Mesothelial cell of epicardium (in vitro differentiated cells): ENCODE measurements at places on chromosomes 1 and 21. TPM values are rescaled to one million over a fixed set of nuclear protein-coding genes. Genes with fewer than 3 reads are reported as not detected.

DNA sequence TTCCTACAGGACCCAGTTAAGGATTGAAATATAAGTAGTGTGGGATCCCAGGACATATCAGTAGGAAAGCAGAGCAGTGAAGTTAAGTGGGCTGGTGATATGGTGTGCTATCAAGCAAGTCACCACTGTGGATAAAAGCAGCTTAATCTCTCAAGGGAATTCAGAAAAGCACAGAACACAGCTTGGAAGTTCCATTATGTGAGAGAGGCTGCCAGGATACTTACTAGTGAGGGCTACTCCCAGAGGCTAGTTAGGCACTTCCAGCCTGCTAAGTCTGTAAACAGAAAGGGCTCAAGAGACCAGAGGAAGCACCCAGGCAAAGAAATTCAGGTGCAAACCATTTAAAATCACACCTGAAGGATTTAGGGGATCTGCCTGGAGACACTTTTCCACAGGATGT lies 18.8 kb upstream of the GRIK1 start:
- no peaks in the 10 kb centered on the region for H3K27me3 ChIP-seq
- no peak for DNase-seq
- no peak overlapping the region for H3K27ac ChIP-seq
- H3K36me3 ChIP-seq = no peaks in the 10 kb centered on the region

GRCh38 chr1:197787056-197787455 lies 11.8 kb upstream of the DENND1B start:
- no peak overlapping the region for H3K4me3 ChIP-seq
- no peaks in the 10 kb centered on the region for H3K36me3 ChIP-seq
- H3K4me1 ChIP-seq = peaks cover 26% of the 10 kb centered on the region
- no peaks in the 10 kb centered on the region for H3K27me3 ChIP-seq

DNA sequence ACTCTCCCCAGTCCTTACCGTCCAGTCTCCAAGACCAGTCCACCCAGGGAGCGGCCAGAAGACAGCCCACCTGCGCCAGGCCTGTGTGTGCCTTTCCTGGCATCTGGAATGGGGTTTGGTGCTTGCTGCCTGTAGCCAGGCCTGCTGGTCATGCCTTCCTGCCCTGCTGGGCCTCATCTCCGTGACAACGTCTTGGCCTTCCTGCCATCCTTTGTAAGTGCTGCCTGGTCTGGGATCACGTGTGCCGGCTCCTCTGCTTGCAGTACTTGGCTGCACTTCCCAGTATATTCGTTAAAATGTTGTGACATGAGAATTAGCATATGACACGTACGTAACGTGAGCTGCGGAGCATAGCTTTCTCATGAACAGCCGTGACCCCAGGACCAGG lies 145.3 kb upstream of the COL6A1 start:
- H3K27me3 ChIP-seq = no peaks in the 10 kb centered on the region
- no peak overlapping the region for H3K4me3 ChIP-seq
- H3K27ac ChIP-seq = peak overlapping the region; percentile 48
- H3K4me1 ChIP-seq = peaks cover 13% of the 10 kb centered on the region
- peaks cover 2% of the 10 kb centered on the region for H3K36me3 ChIP-seq

Gene C1orf21
- 33.1 to 34.7 TPM (median 34.3 TPM) in 3 replicates for total RNA-seq

DNA sequence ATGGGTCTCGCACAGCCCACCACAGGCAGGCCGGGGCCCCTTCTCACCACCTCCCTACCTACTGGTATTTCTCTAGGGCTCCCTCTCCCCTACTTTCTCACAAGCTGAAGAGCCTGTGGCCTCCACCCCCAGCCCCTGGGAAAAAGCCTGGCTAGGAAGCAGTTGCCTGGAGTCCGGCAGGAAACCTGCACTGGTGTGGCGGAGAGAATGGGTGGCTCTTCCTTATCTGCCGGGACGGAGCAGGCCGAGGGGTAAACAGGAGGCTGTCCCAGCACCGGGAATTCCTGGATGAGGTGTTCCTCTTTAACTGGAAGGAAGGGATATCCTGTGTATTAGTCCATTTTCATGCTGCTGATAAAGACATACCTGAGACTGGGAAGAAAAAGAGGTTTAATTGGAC lies 125.8 kb downstream of the TLR5 start:
- no peak for DNase-seq
- peak overlapping the region; percentile 11 for H3K27ac ChIP-seq
- no peaks in the 10 kb centered on the region for H3K27me3 ChIP-seq
- no peak overlapping the region for H3K4me3 ChIP-seq

GRCh38 chr1:234303231-234303630 lies 70.0 kb upstream of the COA6 start:
- H3K27ac ChIP-seq = no peak overlapping the region
- H3K36me3 ChIP-seq = no peaks in the 10 kb centered on the region
- peaks cover 25% of the 10 kb centered on the region for H3K27me3 ChIP-seq

DNA sequence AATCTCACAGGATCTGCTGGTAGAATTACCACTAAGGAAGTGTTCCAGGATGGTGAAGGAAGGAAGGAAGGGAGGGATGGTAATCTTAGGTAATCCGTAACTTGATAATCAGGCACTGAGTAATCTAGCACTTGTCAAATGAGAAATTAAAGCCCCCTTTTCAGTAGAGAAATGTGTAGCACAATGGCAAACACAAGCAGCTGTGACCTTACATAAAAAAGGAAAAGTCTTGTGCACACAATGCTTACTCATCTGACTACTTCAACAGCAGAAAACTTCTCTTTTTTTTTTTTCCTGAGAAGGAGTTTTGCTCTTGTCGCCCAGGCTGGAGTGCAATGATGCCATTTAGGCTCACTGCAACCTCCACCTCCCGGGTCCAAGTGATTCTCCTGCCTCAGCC lies 6.1 kb downstream of the NUP210L start:
- no peak for DNase-seq
- H3K4me3 ChIP-seq = no peak overlapping the region
- peaks cover under 1% of the 10 kb centered on the region for H3K36me3 ChIP-seq
- H3K27me3 ChIP-seq = no peaks in the 10 kb centered on the region

Gene PSMB2
- total RNA-seq = 60.1 to 61.9 TPM (median 61.1 TPM) in 3 replicates

- H3K36me3 ChIP-seq = no peaks in the 10 kb centered on the region
- H3K27me3 ChIP-seq = no peaks in the 10 kb centered on the region
- no peaks in the 10 kb centered on the region for H3K4me1 ChIP-seq
- H3K27ac ChIP-seq = no peak overlapping the region
These were observed 73.6 kb upstream of the LYST start for GRCh38 chr1:235940285-235940684.

GRCh38 chr1:203091761-203092330 lies 6.0 kb upstream of the MYOG start:
- H3K36me3 ChIP-seq = peaks cover 5% of the 10 kb centered on the region
- H3K4me1 ChIP-seq = peaks cover 15% of the 10 kb centered on the region
- no peak for DNase-seq
- H3K27me3 ChIP-seq = peaks cover 5% of the 10 kb centered on the region
- no peak overlapping the region for H3K4me3 ChIP-seq
- no peak overlapping the region for H3K27ac ChIP-seq

Gene LORICRIN
- total RNA-seq = not detected in 3 replicates
